ENCODE measurements at places on chromosomes 12 and 14.

DNA sequence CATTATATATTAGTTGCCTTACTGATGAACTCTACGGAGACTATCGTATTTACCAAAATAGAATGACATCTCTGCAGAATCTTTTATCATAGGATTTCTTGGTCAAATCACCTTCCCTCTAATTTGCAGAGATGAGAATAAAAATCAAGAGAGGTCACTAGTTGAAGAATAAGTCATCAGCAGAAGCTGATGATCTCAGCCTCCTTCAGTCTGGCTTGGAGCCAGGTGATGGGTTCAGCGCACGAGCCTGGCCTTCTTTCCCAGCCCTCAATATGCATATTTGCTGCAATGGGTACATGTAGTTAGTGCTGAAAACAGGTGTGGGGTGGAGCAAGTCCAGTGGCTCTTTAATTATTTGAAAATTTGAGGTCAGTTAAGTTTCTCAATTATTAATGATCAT is 19.2 kb upstream of the EMP1 start:
- no peak for DNase-seq

- no peak for DNase-seq
Observed at GRCh38 chr12:66137937-66138336, 7.4 kb upstream of the LLPH start.

DNA sequence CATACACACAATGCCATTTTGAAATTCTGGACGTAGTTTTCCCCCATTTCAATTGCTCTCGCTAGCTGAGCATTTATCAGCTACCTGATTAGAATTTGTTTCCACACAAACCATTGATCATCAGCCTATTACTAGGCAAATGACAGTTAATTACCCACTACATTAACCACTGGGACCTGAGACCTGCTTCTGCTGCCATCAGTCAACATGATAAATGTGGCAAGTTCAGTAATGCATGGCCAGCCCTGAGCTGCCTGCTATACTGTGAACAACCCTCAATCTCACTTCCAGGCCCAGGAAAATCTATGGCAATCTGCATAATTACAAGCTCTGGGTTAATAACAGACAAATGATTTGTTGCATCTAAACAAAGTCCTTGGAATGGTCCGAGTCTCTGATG is 43.5 kb downstream of the LMO3 start:
- DNase-seq = no peak

GRCh38 chr14:73613046-73613383 is 698 bp downstream of the ACOT6 start:
- DNase-seq = no peak

DNA sequence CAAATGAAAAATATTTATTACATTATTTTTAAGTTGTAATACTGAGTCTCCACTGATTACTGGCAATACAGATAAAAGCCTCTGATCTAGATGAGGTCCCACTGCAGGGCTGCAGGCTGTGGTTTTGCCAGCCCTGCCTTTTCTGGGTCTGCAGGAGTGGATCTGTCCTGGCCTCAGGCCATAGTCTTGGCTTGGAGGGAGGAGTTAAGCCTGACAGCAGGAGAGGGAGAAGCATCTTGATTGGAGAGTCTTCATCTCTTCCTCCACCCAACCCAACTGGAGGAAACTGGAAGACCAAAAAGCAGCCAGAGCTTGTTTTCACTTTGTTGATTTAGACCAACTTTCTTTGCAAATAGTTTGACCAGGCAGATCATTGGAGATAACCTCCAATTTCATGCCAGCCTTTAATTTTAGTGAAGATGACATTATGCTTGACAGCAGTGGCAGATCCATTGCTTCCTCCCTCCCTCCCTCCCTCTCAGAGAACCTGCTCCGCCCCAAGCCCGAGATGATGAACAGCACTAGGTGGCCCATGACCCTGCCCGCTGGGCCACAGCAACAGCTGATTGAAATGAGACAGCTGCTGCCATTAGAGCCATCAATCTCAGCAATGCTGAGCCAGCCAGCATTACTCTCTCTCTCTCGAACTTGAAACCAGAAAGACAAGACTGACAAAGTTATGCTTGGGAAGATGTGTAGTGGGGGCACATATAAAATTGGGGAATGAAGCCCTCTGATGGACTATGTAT is 222.4 kb downstream of the GLT1D1 start:
- DNase-seq = no peak

- DNase-seq = no peak
Observed at GRCh38 chr12:95102916-95103671, 29.7 kb upstream of the NR2C1 start.

DNA sequence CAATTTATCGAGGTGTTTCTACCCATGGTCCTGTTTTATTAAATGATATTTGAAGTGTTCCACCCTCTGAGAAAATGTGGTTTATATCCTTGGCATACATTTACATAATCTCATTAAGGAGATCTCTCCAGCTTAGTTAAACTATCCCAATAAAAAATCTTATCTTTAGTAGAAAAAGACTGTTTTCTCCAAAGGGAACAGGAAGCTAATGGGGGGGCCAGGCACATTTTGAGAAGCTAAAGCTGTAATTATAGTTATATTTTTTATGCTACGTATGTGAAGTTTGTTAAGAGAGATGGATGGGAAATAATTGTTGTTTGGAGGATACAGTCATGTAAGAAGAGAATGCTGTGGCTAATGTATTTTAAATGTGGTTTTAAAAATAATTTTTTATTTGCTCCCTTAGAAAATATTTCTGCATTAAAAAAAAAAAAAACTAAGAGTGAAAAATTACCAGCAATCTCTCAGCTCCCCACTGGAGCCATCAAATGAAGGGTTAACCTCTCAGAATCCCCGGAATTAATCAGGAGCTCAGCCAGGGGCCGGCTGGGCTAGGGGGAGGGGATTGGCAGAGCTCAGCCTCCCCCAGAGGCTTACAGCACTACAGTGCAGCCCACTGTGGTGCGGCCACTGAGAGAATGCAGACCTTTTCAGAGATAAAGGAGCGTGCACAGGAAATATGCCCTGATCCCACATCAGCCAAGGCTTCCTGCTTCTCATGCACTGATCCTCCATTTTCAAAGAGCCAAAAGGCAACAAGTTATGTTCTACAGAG is 185.8 kb downstream of the EGLN3 start:
- DNase-seq = no peak
